ENCODE measurements at places on chromosomes 1 and 21. TPM values are rescaled to one million over a fixed set of nuclear protein-coding genes. Genes with fewer than 3 reads are reported as not detected.

Gene FMN2
- 0.33 TPM for total RNA-seq

Gene LCE3A
- not detected for total RNA-seq

Gene TDRD10
- 0.31 TPM for total RNA-seq

Gene FMO4
- total RNA-seq = 5.4 TPM

Gene CIART
- 10.6 TPM for total RNA-seq

Gene TNFRSF14
- 1.2 TPM for total RNA-seq

Gene EXOSC10
- total RNA-seq = 68.1 TPM

Gene RIMS3
- total RNA-seq = 13.0 TPM

Gene HHAT
- total RNA-seq = 19.2 TPM

Gene GRHL3
- total RNA-seq = 19.1 TPM

Gene SAMSN1
- 0.27 TPM for total RNA-seq

Gene CFHR3
- total RNA-seq = 0.93 TPM

Gene INAVA
- total RNA-seq = 35.7 TPM

Gene DARS2
- total RNA-seq = 15.1 TPM

Gene PTAFR
- total RNA-seq = 0.18 TPM

Gene FCAMR
- not detected for total RNA-seq

DNA sequence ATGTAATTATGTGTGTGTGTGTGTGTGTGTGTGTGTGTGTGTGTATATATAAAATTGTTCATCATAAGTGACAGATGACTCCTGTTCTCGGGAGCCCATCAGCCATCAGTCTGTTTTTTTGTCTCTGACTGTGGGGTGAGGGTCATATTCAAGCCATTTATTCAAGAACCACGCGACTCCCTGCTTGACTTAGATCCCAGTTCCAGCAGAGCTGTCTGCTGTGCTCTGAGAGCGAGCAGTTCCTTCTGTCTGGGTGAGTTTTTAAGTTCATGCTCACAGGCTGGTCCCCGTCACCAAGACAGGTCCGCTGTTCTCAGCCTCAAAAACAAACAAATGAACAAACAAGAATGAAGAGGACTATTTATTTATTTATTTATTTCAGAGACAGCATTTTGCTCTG is 18.3 kb upstream of the NPPB start:
- no peak for DNase-seq

DNA sequence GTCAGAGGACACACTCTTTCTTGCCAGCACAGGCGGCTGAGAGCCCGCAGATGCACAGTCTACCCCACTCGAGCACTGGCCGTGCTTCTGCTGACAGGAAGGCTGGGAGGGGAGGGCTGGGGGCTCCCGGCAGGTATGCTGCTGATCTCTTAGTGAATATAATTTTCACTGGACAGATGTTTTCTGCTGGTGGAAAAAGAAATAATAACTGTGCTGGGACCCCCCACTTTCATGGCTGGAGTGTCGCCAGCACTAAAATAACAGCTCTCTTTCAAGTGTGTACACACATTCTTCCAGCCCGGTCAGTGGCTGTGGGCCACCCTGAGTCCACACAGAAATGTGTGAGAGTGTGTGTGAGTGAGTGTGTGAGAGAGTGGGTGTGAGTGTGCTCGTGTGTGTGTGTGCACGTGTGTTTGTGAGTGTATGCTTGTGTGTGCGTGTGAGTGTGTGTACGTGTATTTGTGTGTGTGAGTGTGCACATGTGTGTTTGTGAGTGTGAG is 167.7 kb upstream of the USP24 start:
- DNase-seq = no peak

GRCh38 chr1:207810606-207811295 is 58.9 kb downstream of the CD46 start:
- DNase-seq = no peak

- no peak for DNase-seq
Observed at GRCh38 chr1:170594066-170594626, 62.2 kb downstream of the GORAB start.

- no peak for DNase-seq
Observed at GRCh38 chr1:174157157-174157806, 2.0 kb upstream of the RABGAP1L start.

DNA sequence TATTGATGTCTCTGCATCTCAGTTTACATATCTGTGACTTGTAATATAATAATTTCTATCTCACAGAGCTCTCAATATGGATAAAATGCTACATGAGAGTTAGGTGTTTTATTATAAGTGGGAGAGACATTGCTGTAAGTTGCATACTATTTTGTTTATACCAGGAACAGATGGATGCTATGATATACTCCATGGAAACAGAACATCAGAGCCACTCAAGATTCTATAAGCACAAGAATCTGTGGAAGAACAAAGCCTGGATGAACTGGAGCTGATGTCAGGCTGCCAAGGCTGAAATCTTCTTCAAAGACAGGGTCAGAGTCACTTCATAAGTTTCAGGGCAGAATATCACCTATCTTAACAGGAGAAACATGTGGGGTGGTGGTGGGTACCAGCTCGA is 30.2 kb downstream of the DUSP10 start:
- DNase-seq = no peak

- DNase-seq = no peak
Observed at GRCh38 chr1:27487966-27488884, 1.7 kb downstream of the WASF2 start.

GRCh38 chr1:40036574-40036973 is 4.0 kb upstream of the CAP1 start:
- DNase-seq = no peak

GRCh38 chr1:28233264-28233606 is 406 bp upstream of the DNAJC8 start:
- DNase-seq = no peak

DNA sequence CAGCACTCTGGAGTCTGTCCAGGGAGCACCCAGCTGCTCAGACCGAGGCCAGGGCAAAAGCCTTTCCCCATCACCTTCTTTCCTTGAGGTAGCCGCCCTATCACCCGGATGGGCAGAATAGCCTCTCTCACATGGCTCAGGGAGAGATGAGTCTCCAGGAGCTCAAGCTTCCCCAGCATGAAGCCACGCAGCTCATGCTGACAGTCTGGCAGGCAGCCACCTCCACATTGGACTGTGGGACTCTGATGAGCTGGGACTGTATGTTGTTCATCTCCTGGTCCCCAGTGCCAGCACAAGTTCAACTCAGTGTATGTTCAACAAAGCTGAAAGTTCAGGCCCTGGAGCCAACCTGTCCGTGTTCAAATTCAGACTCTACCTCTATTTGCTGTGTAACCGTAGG is 75.2 kb upstream of the ZC3H12A start:
- no peak for DNase-seq

- DNase-seq = no peak
Observed at GRCh38 chr1:84973498-84974334, 23.2 kb downstream of the MCOLN2 start.

- no peak for DNase-seq
Observed at GRCh38 chr1:207890136-207890738, 20.7 kb downstream of the CD34 start.

GRCh38 chr1:58592522-58593134 is 15.6 kb upstream of the TACSTD2 start:
- no peak for DNase-seq

- DNase-seq = no peak
Observed at GRCh38 chr1:77545970-77546369, 136.5 kb downstream of the ZZZ3 start.

- no peak for DNase-seq
Observed at GRCh38 chr1:209863766-209864485, 36.2 kb downstream of the UTP25 start.

- no peak for DNase-seq
Observed at GRCh38 chr1:10253755-10254154, 43.4 kb downstream of the KIF1B start.

DNA sequence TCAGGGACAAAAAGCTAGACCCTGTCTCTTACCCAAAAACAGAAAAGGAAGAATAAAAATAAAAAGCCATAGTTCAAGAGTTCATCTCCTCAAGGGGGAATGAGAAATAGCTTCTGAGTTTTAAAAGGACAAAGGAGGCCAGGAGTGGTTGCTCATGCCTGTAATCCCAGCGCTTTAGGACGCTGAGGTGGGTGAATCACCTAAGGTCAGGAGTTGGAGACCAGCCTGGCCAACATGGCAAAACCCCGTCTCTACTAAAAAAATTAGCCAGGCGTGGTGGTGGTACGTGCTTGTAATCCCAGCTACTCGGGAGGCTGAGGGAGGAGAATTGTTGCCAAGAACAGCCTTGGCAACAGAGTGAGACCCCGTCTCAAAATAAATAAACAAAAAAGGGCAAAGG is 38.6 kb upstream of the CPLANE2 start:
- DNase-seq = no peak

GRCh38 chr1:231172411-231172810 is 10.6 kb downstream of the TRIM67 start:
- no peak for DNase-seq

DNA sequence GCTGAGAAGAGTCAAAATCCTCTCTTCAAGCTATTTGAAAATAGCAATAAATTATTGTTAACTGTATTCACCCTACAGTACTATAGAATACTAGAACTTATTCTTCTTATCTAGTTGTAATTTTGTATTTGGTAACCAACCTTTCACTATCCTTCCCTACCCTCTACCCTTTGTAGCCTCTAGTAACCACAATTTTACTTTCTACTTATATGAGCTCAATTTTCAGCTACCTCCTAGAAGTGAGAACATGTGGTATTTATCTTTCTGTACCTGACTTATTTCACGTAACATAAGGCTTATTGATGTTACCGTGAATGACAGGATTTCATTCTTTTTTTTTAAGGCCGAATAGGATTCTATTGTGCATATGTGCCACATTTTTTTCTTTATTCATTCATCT is 30.0 kb downstream of the ZC3H11B start:
- no peak for DNase-seq

GRCh38 chr1:14980621-14981218 is 172.8 kb upstream of the TMEM51 start:
- DNase-seq = no peak

DNA sequence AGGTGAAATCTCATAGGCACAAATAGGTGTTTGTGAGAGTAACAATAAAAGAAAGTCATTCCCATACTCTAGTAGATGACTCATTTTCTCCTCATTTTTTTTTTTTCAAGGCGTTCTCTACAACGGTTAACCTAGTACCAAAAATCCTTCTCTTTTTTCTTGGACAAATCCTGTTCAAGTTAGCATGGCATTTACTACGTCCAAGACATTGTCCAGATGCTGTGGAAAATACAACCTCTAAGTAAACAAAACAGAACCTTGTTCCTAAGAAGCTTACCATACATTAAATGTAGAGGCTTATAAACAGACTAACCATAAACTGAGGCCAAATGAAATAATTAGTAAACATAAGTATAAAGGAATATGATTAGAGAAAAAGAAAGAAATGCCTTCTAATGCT is 76.2 kb upstream of the RGS4 start:
- DNase-seq = no peak

- no peak for DNase-seq
Observed at GRCh38 chr1:54606096-54606989, 17.0 kb downstream of the FAM151A start.

DNA sequence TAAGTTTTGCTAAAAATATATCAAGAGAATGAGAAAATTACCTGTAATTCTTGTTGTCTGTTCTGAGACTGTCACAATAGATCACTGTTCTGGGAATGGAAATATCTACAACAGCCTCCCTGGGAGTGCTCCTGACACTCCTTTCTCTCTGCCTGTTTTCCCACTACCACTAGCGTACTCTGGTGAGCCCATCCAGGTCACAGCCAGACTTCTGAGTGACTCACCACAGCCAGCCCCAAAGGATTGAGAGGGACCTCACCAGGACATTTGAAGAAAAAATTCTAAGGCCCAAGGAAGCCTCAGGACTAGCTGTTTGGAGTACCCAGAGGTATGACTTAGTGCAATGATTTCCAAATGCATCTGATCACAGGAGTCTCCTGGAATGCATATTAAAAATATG is 39.0 kb upstream of the TADA1 start:
- DNase-seq = no peak

GRCh38 chr1:111586112-111586511 is 33.5 kb upstream of the RAP1A start:
- DNase-seq = no peak

- no peak for DNase-seq
Observed at GRCh38 chr21:25942135-25942534, 207.4 kb downstream of the GABPA start.

DNA sequence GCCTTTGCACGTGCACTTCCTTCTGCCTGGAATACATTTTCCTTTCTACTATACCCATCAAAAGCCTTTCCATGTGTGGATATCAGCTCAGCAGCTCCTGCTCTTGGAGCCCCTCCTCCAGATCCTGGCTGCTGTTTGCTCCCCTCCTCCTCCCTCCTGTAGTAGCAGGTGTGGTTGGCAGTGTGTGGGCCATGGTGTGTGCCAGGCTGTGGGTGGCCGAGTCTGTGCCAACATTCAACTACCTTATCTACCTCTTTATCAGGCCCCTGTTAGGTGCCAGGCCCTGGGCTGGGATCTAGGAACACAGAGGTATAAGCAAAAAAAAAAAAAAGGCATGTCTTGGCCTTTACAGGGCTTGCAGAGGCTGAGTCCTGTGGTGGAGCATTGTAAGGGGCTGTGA is 180.6 kb upstream of the JUN start:
- no peak for DNase-seq

DNA sequence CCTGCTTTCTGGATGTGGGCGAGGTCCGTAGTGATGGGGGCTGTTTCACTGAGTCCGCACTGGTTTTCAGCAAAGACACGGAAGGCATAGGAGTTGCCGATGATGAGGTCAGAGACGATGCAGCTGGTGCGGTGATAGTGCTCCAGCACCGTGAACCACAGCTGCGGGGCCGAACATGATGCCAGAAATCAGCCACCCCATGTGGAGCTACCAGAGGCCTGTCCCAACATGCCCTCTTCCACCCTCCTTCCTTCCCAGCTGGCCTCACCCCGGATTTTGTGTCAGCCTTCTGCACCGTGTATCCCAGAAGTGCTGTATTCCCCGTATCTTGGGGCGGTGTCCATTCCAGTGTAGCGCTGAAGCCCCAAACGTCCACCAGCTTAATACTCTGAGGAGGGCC is 10.0 kb downstream of the MYBPHL start:
- DNase-seq = no peak

- no peak for DNase-seq
Observed at GRCh38 chr1:76763738-76764137, 103.5 kb upstream of the ST6GALNAC5 start.

GRCh38 chr1:201491896-201492511 is 14.9 kb downstream of the CSRP1 start:
- DNase-seq = no peak

- no peak for DNase-seq
Observed at GRCh38 chr21:32001390-32001789, 128.6 kb downstream of the HUNK start.

DNA sequence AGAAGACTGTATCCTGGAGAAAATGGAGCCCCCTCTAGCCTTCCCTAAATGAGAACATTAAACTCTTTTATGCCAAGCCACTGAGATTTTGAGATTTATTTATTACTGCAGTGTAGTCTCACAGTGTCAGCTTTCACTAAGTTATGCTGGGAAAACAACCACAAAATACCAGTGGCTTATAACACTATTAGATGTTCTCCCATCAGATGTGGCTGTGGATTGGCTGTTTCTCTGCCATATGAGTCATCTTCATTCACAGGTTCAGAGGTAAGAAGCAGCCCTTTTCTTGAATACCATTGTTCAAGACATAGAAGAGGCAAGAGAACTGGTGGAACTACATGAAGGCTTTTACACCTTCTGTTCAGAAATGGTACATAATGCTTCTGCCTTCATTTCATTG is 32.1 kb upstream of the ST6GALNAC5 start:
- DNase-seq = no peak

GRCh38 chr1:58439946-58440345 is 106.6 kb downstream of the OMA1 start:
- no peak for DNase-seq
